ENCODE measurements at places on chromosomes 5 and 9. TPM values are rescaled to one million over a fixed set of nuclear protein-coding genes. Genes with fewer than 3 reads are reported as not detected.

Gene FOXD4L4
- 0.34 TPM for total RNA-seq

Gene TTC16
- total RNA-seq: not detected

Gene MOB3B
- total RNA-seq: 0.83 TPM

Gene SPAG8
- 0.65 TPM for total RNA-seq

Gene SH3RF2
- total RNA-seq: 11.9 TPM

Gene ABCA1
- 0.83 TPM for total RNA-seq

Gene GOLGA1
- total RNA-seq: 23.2 TPM

Gene SOX30
- 0.11 TPM for total RNA-seq

Gene ZNF879
- 0.92 TPM for total RNA-seq

Gene SPATA31E1
- total RNA-seq: not detected

Gene REEP5
- 26.9 TPM for total RNA-seq

Gene MAT2B
- total RNA-seq: 89.1 TPM

Gene ENC1
- 66.7 TPM for total RNA-seq

Gene AGTPBP1
- total RNA-seq: 19.3 TPM

Gene C9orf152
- total RNA-seq: not detected

Gene MYMK
- total RNA-seq: not detected

Gene OR1J1
- not detected for total RNA-seq

Gene ANKDD1B
- 0.12 TPM for total RNA-seq

Gene SOHLH1
- not detected for total RNA-seq

Gene SLC6A18
- not detected for total RNA-seq

Gene TRIM7
- 6.7 TPM for total RNA-seq

Gene PCDHB13
- total RNA-seq: 2.1 TPM

Gene TAF11L5
- total RNA-seq: not detected

Gene RASGRF2
- 1.1 TPM for total RNA-seq

Gene BAAT
- not detected for total RNA-seq

Gene STRBP
- total RNA-seq: 44.6 TPM

Gene PCDHGA8
- 0.06 TPM for total RNA-seq

Gene SMIM27
- total RNA-seq: 4.6 TPM

Gene NMUR2
- 0.30 TPM for total RNA-seq

Gene HAVCR2
- total RNA-seq: 0.12 TPM

Gene CDX1
- 1.3 TPM for total RNA-seq
